ENCODE measurements at places on chromosomes 2 and 18.

DNA sequence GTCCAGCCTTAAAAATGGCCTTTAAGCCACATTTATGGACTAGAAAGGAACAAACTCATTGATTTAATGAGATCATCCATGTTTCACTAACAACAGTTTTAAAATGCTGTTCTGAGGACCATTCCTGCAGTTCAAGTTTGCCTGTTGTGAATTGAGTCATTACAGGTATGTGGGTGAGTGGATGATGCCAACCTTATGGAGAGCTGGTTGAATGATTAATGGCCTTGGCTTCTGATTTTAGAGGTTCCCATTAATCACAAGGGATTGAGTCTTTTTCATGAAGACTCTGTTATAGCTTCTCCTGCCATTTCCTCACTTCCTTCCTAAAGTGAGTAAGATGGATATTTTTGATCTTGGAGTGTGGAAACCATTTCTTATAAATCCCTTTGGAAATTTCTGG, 459.8 kb upstream of the SLC14A2 start:
- no peak for DNase-seq

DNA sequence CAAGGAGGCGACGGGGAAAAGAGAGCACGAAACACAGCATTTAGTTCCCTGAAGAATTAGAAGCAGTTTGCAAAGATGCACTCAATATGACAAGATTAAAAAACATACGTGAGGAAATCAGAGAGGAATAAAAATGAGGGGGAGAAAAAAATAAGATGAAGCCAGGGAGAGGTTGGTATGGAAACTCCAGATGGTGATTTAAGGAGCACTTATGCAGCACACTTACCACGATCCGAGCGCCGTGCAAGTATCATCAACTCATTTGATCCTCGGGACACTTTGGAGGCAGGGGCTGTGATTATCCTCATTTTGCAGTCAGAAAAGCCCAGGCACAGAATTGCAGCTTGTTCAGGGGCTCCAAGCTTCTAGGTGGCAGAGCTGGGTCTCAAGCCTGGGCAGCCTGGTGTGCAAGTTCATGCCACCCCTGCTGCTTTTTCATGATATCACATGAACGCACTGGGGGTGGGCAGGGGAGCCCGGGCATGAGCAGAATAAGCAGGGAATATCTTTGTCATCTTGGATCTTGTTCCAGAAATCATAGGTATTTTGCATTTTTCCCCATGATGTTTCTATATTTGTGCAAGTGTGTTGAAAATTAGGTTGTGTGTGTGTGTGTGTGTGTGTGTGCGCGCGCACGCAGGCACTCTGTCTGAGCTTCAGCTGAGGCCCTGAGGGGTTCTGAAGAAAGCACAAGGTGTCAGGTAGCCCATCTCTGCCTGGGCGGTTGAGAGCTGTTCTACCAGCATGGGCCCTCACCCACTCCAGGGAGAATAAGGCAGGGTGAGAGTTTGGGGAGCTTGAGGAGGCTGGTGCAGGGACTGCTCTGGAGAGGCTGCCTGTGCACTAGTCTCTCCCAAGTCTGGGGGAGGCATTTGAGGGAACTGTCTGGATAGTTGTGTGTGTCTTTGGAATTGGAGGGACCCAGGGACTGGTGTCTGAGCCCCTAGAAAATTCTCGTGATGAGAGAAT, 25.0 kb upstream of the PDIA6 start:
- no peak for DNase-seq

DNA sequence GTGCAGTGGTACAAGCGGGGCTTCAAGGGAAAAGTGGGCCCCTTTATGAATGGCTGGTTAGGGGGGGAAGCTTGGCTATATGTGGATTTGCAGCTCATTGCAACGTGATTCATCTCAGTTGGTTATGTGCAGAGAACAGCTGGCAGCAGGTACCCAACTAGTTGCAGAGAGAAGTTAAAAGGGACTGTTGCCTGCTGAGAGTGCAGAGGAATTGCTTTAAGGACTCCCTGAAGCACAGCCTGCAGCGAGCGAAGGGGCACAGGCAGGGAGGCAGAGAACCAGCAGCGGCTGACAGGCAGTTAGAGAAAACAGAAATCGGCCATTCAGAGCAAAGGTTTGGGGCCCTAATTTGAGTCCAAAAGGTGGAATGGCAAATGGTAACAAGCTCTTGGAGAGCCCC, 278.2 kb upstream of the LYPD1 start:
- DNase-seq = no peak

GRCh38 chr2:224195925-224196571, 157.0 kb upstream of the SERPINE2 start:
- no peak for DNase-seq
